ENCODE measurements at places on chromosomes 11 and 22.
A peak's percentile ranks its signal among the peaks of the same experiment; 100 is the strongest.

GRCh38 chr11:95299078-95299679 lies 68.2 kb upstream of the SESN3 start:
- peak; percentile 46 for DNase-seq

- DNase-seq: no peak
Measured at GRCh38 chr11:75199412-75199955, 41.1 kb upstream of the TPBGL start.

DNA sequence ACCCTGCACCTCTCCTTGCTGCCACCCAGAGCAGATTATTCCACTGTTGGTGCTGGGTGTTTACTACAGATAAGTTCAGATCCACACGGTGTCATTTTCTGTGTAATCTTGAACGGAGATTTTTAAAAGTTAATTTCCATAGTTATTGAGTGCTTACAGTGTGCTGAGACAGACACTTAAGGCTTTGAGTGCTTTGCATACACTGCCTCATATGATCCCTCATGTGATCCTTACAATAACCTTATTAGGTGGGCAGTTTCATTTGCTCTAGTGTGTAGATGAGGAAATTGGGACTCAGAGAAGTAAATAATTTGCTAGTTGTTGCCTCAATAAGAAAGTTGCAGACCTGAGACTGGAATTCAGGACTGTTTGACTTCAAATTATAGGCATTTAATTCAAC lies 32.3 kb upstream of the ME3 start:
- no peak for DNase-seq

DNA sequence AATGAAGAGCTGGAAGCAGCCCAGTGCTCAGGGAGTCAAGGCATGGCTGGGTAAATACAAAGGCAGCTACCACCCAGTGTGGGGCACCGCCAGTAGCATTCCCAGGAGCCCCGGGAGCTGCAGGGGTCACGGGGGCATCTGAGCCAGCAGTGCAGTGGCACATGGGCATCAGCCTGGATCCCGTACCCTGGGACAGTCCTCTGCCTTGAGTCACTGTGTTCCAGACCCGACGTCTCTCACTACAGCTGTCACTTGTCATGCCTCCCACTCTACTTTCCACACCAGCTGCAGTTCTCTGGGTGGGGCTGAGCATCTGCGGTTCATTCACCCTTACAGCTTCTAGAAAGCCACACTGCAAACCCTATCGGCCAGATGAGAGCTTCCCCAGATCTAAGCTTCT lies 29.6 kb downstream of the DHCR7 start:
- no peak for DNase-seq

DNA sequence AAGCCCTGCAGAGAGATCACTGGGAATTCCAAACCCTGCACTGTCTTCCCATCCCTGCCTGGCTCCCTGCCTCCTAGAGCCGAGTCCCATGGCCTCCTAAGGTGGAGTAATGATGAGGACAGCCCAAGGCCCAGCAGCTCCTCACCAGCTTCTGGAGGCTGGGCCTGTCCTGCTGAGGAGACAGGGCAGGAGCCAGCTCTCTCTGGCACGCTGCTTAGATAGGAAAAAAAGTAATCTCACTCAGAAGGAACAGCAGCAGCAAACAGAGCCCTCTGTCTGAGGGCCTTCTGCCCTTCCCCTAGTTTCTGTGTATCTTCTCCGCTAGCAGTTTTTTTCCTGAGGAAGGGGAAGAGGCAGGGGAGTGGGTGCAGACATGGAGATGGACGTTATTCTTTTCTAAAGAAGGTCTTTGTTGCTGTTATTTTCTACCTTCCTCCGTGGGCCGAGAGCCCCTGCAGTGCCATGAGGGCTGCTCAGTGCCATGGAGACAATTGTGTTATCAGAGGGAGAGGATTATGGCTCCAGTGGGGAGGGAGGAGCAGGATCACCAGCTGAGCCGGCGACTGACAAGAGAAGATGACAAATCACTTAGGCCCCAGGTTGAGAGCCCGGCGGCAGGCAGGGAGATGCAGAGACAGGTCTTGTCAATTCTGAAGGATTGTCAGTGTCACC lies 315.3 kb downstream of the BUD13 start:
- DNase-seq: no peak

- DNase-seq: no peak
Measured at GRCh38 chr22:40376149-40376548, 5.8 kb downstream of the SGSM3 start.

- DNase-seq: no peak
Measured at GRCh38 chr11:107857550-107858216, 904 bp downstream of the SLC35F2 start.

DNA sequence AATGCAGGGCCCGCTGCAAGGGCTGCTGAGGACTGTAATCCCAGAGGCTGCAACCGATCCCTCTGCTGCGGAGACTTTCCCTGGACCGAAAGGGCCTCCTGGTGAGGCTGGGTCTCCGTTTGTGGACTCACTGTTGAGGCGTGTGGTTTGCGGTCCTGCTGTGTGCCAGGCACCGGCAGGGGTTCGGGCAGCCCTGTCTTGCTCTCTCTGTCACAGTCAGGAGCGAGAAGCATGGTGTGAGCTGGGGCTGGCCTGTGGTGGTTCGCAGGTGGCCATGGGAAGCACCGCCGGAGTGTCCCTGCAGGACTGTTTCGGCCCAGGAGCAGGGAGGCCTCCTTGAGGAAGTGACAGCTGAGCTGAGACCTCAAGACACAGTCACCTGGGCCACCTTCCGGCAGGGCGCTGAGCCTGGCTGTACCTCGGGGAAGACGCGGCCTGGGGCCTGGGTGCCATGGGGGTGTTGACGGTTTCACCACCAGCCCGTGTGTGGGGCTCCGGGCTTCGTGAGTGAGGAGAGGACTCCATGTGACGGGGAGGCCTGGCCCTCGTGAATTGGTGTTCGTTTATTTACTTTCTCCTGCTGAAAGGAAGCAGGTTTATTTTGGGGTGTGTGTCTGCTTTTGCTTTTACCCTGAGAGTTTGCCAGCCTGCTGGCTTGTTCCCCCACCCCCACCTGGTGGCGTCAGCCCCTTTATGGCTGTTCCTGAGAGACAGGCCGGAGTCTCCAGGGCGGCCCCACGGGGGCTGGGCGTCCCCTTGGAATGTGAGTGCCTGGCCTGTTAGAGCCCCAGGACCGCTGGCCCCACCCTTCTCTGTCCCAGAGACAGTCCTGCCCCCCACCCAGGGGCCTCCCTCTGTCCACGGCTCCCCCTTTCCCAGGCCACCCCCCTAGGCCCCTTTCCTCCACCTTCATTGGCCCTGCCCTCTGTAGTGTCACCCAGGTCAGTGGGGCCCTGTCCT lies 122.5 kb downstream of the KCNQ1OT1 start:
- no peak for DNase-seq

- no peak for DNase-seq
Measured at GRCh38 chr11:67422891-67423290, 5.4 kb upstream of the RPS6KB2 start.

- DNase-seq: no peak
Measured at GRCh38 chr22:32326647-32327046, 31.0 kb upstream of the RFPL3 start.

GRCh38 chr11:96254087-96254486 lies 88.9 kb downstream of the MAML2 start:
- peak; percentile 74 for DNase-seq

- no peak for DNase-seq
Measured at GRCh38 chr11:75654314-75654713, 14.5 kb downstream of the MAP6 start.

GRCh38 chr11:102447193-102447592 lies 5.4 kb downstream of the TMEM123 start:
- DNase-seq: no peak

DNA sequence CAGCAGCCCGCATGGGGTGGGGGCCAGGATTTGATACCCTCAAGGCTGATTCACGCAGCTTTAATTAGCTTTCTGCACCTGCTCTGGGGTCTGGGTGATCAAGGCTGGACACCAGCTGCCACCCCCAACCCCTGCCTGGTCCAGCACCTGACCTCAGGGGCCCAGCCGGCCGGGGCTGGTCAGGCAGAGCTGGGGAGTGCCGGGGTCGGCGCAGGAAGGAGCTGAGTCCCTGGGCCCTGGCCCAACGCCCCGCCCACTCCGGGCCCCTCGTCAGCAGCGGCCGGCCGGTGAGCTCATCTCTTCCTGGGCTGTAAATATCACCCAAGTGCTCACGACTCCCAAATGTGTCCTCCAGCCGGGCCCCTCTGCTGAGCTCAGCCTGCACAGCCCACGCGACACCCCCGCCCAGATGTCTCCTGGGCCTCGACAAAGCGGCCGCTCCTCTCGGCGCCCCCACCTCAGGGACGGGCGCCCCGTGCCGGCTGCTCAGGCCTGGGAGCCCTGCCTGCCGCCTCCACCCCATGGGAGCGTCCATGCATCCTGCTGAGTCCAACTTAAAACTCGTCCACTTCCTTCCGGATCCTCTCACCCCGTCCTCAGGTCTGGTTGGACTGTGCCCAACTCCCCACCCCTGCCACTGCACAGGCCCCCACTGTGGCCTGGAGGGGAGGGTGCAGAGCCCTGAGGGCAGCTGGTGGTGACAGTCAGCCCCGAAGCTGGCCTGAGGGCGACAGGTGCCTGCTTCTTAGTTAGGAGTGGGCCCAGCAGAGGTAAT lies 29.0 kb downstream of the RTN4R start:
- no peak for DNase-seq

- no peak for DNase-seq
Measured at GRCh38 chr11:75940911-75941310, 125.9 kb downstream of the UVRAG start.

GRCh38 chr22:26585104-26585790 lies 4.7 kb downstream of the TPST2 start:
- no peak for DNase-seq

DNA sequence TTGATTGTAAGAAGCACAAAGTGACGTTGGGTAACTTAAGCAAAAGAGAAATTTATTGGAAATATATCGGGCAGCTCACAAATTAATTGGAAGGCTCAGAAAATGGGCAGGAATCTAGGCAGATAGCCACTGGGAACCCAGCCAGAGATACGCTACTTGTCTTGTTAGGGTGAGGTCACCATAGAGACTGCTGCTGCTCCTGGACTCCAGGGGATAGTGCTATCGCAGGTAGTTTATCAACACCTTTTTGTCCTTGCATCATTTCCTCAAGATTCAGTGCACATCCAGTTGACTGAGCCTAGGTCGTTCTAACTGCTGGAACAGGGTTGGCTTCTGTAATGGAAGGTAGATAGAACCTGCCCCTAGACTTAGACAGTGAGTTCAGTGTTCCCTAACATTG lies 19.6 kb downstream of the AMOTL1 start:
- DNase-seq: no peak

- DNase-seq: no peak
Measured at GRCh38 chr11:3684819-3685172, 13.6 kb upstream of the CHRNA10 start.

DNA sequence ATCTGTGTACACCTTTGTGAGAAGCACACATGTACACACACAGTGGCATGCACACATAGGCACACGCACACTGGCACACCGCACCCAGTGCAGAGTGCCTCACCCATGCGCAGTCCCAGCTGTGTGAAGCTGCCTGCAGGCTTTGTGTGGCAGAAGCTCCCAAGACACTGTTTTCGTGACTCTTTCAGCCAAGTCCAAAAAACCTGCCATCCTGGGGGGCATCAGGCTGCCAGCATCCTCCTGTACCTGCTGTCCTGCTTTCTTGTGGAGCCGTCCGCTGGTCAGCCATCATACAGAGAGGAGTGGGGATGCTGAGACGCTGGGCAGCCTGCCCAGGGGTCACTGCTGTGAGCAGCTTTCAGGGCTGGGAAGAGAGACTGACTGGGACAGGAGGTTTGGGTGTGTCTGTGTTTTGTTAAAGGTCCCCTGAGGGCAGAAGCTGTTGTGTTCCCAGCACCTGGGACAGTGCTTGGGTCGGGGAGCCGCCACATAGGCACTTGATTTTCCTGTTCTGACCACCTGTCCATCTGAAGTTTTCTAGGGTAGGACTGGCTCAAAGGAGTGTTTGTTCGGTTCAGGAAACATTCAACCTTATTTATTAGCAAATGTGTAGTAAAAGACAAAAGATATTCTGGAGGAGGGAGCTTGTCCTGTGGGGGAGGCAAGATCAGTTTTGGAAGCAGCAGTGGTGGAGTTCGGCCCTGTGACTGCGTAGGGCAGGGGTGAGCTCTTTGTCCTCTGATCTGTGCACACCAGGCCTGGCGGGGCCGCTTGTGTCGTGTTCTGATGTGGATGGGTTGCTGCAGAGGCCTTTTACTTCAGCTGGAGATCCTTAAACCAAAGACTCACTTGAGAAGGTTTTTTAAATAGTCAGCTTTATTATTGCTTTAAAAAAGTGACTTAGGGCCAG lies 29.7 kb downstream of the AP2A2 start:
- DNase-seq: no peak

GRCh38 chr22:26570115-26570514 lies 19.8 kb downstream of the TPST2 start:
- DNase-seq: no peak

DNA sequence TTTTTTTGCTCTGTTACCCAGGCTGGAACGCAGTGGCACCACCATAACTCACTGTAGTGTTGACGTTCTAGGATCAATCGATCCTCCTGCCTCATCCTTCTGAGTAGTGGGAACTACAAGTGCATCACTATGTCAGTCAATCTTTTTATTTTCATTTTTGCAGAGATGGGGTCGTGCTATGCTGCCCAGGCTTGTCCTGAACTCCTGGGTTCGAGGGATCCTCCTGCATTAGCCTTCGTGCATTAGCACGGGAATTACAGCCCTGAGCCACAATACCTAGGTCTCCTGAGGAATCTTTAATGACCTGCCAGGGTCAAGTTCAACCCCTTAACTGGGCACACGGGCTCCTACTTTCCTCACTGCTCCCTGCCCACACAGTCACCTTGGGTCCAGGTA lies 4.4 kb downstream of the APOL3 start:
- DNase-seq: no peak

- no peak for DNase-seq
Measured at GRCh38 chr22:39643311-39644083, 72.9 kb downstream of the CACNA1I start.

DNA sequence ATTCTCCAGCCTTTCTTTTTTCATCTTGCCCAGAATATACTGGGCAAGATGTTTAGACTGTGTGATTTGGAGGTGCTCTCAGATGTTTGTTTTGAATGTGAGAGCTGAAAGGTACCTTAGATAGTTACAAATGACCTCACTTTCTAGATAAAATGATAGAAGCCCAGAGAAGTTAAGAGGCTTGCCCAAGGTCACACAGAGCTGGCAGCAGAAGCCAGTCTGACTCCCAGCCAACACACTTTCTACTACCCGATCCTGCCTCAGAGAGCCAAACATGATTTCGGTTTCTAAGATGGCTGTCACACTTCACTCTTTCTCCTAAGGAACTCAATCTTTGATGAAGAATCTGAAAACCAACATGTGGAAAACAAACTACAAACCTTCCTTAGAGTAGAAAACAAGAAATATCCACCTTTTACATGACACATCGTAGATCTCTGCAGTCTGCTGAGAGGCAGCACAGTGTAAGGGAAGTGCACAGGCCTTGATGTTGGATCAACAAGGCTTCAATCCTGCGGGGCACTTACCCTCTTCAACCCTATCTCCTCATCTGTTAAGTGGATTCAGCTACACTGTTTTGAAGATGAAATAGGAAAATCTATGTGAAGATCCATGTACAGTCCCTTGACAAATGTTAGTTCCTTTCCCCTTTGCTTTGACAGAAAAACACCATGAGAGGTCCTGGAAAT lies 58.6 kb downstream of the SYTL2 start:
- DNase-seq: peak; percentile 52

- DNase-seq: no peak
Measured at GRCh38 chr11:131980199-131980598, 609.8 kb downstream of the NTM start.

All from T-helper 2 cell (primary cell).